Activated CD8-positive, alpha-beta memory T cell treated with anti-CD3 and anti-CD28 coated beads for 48 hours (primary cell): ENCODE measurements at places on chromosomes 2 and 18.

- DNase-seq, result no peak
These were observed 922.5 kb downstream of the SUCLG1 start for GRCh38 chr2:83536556-83536955.

DNA sequence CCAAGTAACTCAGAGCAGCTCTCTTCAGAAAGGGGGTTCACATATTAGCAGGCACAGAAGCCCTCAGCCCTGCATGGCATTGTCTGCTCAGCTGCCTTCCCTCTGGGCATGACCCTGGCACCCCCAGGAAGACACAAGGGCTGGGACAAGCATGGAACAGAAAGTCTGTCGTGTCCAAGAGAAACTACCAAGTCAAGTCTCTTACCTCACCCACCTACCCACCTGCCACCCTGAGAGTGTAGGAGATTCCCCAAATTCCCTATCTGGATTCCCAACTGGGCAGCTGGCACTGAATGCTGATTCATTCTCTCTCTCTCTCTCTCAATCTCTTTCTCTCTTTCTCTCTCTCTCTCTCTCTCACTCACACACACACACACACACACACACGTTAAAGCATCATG, 21.6 kb downstream of the SMAD7 start:
- DNase-seq, result no peak

GRCh38 chr2:42036940-42037339, 10.9 kb upstream of the PKDCC start:
- DNase-seq, result no peak

GRCh38 chr18:68484241-68484640, 230.7 kb downstream of the TMX3 start:
- DNase-seq, result no peak

- DNase-seq, result no peak
These were observed 42.1 kb upstream of the FAM124B start for GRCh38 chr2:224444021-224444420.

DNA sequence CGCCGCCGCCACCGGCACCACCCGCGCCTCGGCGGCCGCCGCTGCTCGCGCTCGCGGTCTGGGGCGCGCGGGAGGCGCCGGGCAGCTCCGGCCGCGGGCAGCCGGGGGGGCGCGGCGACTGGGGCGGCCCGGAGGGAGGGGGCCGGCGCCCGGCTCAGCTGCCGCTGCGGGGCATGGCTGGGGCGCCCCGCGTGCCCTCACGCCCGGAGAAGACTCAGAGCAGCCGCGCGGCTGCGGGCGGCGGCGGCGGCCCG, 295 bp downstream of the GAREM1 start:
- no peak for DNase-seq

DNA sequence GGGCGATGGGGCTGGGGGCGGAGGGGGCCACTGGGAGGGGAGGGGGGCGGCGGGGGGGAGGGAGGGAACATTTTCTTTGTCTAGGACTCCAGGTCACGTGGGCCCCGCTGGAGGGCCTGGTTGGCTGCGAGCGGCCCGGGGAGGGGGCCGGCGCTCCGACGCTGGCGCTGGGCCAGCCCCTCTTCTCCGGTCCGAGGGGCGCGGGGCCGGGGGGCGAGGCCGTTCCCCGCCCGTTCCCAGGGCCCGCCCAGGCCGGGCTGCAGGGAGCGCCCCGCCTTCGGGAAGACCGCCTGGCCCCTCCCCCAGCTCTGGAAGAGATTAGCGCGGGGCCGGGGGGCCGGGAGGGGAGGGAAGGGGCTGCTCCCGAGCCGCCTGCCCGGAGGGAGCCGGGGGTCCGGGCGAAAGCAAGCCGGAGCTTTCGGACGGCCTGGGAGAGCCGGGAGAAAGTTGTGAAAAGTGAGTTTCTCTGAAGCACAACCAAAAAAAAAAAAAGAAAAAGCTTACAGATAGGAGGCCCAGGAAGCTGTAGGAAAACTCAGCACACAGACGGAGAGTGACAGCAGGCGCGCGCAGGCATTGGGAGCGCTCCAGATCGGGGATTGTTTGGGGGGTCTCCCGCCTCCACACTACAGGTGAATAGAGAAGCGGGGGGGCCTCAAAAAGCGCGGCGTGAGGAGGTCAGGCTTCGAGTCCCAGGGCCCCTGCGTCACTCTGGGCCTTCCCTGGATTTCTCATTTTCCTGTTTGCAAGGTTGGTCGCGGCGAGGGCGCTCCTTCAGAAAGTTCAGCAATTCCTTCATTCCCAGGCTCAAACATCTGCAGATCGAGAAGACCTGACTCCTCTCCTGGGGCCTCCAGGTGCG, 84.1 kb upstream of the POMC start:
- DNase-seq, result no peak

DNA sequence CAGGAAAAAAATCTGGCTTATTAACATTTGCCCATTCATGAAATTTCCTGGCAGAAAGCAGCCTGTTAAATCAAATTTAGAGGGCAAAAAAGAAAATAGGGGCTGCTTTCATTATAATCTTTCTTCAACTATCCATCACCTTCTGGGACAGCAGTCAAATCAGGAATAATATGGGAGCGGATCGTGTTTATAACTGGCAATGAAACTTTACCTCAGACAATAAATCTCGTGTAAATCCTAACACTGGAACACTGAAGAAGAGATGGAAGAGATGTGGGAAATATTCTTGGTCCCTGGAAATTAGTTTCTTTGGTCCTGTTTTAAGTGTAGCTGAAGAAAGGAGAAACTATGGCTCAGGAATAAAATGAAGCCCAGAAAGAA, 77.5 kb upstream of the SERTAD2 start:
- no peak for DNase-seq

GRCh38 chr18:33745151-33745795, 167.3 kb downstream of the ASXL3 start:
- DNase-seq, result no peak

- no peak for DNase-seq
These were observed 65.0 kb upstream of the IKZF2 start for GRCh38 chr2:213216461-213216860.

DNA sequence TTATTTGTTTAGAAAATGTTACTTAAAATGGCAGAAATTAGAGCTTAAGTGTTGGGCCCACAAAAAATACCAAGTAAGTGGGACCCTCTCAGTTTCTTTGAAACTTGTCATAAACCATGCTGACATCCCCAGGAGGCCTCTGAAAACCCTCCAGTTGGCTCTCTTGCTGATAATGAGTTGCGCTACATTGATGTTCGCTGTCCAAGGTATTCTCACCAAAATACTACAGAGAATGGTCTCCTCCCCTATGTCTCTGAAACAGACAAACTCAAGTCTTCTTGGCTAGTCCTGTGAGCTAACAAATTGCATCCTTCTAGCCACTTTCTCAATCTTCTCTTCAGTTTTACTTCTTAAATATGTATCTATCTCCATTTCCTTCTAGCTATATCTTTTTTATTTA, 669.4 kb downstream of the IRS1 start:
- no peak for DNase-seq

- DNase-seq, result no peak
These were observed 28.7 kb downstream of the NIFK start for GRCh38 chr2:121707920-121708361.

DNA sequence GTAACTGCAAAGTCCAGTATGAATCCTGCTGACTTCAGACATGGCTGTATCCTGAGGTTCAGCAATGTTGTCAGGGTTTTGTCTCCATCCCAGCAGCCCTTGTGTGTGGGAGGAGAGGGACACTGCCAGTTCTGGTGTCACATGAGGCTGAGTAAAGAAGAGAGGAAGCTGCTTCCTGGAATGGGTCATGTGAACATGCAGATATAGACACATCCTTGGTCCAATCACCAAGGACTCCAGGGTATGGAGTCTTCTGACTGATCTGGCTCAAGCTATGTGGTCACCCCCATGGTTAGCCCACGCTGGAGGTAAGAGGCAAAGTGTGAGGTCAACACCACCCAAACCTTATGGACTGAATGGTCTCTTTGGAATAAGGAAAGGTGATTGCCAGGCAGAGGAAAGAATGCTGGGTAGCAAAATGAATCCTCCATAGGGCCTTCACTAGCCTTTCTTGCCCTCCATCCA, 134.4 kb upstream of the SLC1A4 start:
- DNase-seq, result no peak

- no peak for DNase-seq
These were observed 79.9 kb upstream of the FAM237A start for GRCh38 chr2:206562375-206562774.

- DNase-seq, result no peak
These were observed 130.2 kb downstream of the NCKAP5 start for GRCh38 chr2:133438026-133438425.

DNA sequence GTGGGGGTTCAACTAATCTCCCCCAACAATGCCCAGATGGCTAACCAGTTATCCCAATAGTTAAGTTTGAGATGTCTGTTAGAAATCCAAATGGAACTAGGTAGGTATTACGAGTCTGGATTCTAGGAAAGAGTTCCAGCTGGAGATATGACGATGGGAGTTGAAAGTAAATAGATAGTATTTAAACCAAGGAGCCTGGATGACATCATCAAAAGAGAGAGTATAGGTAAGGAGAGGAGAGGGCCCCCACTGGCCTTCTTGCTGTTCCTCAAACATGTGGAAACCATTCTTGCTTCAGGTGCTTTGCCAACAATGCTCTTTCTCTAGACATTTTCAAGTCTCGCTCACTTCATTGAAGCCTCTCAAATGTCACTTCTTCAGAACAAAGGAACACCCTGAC, 26.0 kb upstream of the PAIP2B start:
- DNase-seq, result no peak

GRCh38 chr2:70827388-70827787, 7.0 kb upstream of the CLEC4F start:
- DNase-seq, result no peak

GRCh38 chr2:26885651-26886329, 37.9 kb downstream of the DPYSL5 start:
- no peak for DNase-seq

GRCh38 chr18:78454221-78454620, 525.4 kb upstream of the SALL3 start:
- no peak for DNase-seq

DNA sequence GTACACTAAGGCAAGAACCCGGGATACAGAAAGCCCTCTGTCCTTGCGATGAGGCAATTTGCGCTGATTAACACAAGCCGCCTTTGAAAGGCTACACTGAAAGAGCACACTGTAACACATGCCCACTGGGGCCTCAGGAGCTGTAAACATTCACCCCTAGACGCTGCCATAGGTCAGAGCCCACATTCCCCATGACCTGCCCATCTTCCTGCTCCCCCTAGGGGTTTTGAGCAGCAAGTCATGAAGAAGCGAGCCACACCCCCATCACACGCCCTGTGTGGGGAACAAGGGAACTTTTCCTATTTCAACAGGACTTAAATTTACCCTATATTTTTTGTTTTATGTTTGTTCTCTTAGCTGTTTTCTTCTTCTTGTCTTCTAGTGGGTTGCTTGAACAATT, 47.8 kb upstream of the SLC4A10 start:
- no peak for DNase-seq

DNA sequence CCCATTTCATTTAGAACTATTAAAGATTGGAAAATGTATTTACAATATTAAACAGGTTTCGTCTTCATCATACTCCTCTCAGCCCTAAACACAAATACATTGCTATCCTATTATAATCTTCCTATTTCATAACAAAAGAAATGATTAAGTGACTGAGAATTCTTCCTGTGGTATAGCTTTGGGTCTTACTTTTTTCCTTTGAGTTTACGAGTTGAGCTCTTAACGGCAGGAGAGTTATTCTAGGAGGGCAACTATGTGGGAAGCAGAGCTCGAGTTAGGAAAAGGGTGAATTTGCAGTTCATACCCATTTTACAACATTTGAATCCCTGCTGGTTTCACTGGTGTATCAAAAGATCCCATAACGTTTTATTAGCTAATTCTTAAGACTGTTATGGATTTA, 105.0 kb downstream of the FIGN start:
- DNase-seq, result no peak

DNA sequence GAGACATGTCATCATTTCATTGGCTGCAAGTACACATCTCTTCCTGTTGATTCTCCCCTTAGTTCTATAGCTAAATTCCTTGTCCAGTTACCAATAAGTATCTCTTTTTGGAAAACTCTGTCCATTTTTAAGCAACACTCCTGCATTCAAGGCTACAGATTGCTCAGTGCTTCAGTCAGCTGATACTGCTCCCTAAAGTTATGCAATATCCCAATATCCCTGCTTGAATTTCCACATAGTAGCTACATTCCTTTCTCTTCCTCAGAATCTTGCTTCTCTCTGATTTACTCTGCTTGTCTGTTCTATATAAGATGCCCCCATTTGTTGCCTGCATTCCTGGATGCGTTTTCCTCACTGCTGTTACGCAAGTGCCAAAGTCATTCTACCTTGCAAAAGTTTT, 109.8 kb downstream of the PARD3B start:
- DNase-seq, result no peak

GRCh38 chr2:45932278-45932975, 281.0 kb downstream of the PRKCE start:
- DNase-seq, result no peak

DNA sequence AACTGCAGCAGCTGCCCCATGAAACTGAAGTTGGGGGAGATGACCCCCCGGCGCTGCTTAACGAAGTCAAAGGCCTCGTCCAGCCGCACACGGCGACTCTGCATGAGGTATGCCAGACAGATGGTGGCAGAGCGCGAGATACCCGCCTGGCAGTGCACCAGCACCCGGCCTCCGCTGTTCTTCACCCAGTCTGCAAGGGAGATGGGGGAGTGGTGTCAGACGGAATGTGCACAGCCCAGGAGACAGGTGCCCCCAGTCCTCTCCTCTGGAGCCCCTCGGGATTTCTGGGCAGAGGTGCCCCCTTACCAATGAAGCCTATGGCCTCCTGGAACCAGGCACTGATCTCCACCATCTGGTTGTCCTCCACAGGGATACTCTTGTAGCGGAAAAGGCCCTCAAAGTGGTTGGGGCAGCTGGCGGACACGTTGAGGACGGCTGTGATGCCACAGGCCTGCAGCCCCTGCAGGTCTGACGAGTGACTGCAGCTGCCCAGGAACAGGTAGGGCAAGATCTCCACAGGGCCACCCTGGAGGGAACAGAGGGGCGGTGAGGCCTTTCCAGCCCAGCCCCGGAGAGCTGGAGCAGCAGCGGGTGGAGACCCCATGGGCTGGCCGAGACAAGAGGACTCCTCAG, 1.3 kb downstream of the DUSP2 start:
- DNase-seq, result no peak

- no peak for DNase-seq
These were observed 60.8 kb upstream of the CCDC195 start for GRCh38 chr2:224776795-224777558.

DNA sequence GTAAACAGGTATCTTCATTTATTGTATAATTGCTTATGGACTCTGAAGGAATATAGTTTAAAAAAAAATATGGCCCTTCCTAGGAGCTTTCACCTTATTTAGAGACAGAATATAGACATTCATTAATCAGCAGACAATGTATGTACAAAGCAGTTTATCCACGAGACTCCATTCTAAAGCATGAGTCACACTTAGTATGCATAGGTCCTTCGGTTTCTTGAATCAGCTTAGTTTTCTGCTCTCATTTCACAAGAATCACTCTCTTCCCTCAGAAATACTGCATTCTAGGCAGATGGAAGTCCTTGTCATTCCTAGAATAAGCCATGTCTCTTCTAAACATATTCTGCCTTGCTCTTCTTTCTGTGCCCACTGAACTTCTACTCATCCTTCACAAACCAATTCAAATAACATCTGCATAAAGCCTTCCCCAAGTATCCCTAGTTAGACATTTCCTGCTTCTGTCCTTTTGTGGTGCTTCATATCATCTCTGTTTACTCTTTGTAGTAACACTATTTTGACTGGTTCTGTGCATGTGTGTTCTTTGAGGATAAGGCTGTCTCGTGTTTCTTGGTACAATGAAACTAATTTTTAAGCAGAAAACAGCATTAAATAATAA, 84.5 kb downstream of the PTRHD1 start:
- DNase-seq, result no peak
